Fibroblast of lung (primary cell): ENCODE measurements at places on chromosomes 5 and 9. TPM values are rescaled to one million over a fixed set of nuclear protein-coding genes. Genes with fewer than 3 reads are reported as not detected.

Gene SGTB
- 14.1 and 32.4 TPM in 2 replicates for total RNA-seq

Gene HSPB3
- total RNA-seq, result 0.77 and 21.1 TPM in 2 replicates

Gene PTPN3
- 1.3 and 2.3 TPM in 2 replicates for total RNA-seq

Gene VAV2
- 15.2 and 17.7 TPM in 2 replicates for total RNA-seq

Gene TAS2R1
- total RNA-seq, result not detected in 2 replicates

Gene SLCO6A1
- total RNA-seq, result not detected in 2 replicates

Gene GFI1B
- under 0.01 TPM in 1 of 2 replicates, not detected in the other for total RNA-seq

Gene ENHO
- under 0.01 TPM in 1 of 2 replicates, not detected in the other for total RNA-seq

- H3K27ac ChIP-seq, result no peak overlapping the region
- H3K27me3 ChIP-seq, result no peaks in the 10 kb centered on the region
- no peak for DNase-seq
- no peak overlapping the region for H3K4me3 ChIP-seq
- H3K4me1 ChIP-seq, result no peaks in the 10 kb centered on the region
Measured at GRCh38 chr5:6087576-6087975, 290.8 kb downstream of the MED10 start.

DNA sequence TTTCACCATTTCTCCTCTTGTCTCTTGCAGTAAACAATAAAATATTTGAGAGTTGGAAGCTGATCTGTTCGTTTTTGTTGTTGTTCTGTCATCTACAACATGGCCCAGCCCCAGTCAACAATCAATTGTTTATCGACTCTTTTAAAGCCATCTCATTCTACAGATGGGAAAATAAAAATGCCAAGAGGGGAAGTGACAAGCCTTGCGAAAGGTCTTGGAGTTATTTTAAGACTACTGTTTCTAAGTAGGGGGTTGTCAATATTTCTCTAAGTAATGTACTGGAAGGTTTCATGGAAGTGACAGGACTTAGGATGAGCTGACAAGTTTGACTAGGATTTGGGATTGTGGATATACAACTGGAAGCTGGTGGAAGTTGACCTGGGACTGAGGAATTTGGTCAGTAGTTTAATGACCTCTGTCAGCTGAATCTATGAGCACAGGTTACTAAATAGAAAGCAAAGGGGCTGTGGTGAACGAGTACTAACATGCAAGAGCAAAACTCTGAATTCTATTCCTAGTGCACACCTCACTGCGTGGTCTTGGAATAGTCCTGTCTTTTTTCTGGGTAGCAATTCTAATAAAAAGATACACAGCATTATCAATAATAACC is 57.5 kb upstream of the ADRB2 start:
- H3K27ac ChIP-seq, result no peak overlapping the region
- no peaks in the 10 kb centered on the region for H3K36me3 ChIP-seq
- no peak overlapping the region for H3K4me3 ChIP-seq
- DNase-seq, result no peak
- H3K4me1 ChIP-seq, result no peaks in the 10 kb centered on the region
- no peaks in the 10 kb centered on the region for H3K27me3 ChIP-seq

DNA sequence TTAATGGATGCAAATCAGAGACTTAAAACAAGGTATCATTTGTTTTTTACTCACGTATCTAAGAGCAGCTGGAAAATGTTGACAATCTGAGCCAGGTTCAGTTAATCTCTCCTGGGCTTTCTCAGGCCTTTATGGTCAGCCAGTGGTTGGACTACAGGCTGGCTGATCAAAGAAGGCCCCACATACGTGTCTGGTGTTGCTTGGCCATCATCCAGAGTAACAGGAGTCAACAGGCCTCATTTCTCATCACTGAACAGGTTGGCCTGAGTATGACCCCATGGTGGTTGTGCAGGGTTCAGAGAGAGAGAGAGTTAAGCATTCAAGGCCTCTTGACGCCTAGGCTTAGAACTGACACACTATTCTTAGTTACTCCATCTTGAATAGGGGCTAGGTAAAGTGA is 97.0 kb upstream of the VLDLR start:
- H3K36me3 ChIP-seq, result no peaks in the 10 kb centered on the region
- no peak overlapping the region for H3K4me3 ChIP-seq
- no peaks in the 10 kb centered on the region for H3K27me3 ChIP-seq
- no peak for DNase-seq

- no peaks in the 10 kb centered on the region for H3K36me3 ChIP-seq
- H3K4me1 ChIP-seq, result no peaks in the 10 kb centered on the region
- no peak overlapping the region for H3K27ac ChIP-seq
- DNase-seq, result no peak
- no peaks in the 10 kb centered on the region for H3K27me3 ChIP-seq
- no peak overlapping the region for H3K4me3 ChIP-seq
Measured at GRCh38 chr5:146081556-146081955, 23.8 kb downstream of the PLAC8L1 start.

GRCh38 chr5:861442-862366 is 10.9 kb upstream of the ZDHHC11 start:
- no peak overlapping the region for H3K4me3 ChIP-seq
- no peak overlapping the region for H3K27ac ChIP-seq
- H3K4me1 ChIP-seq, result peaks cover 2% of the 10 kb centered on the region
- DNase-seq, result no peak

GRCh38 chr9:71924576-71924975 is 13.1 kb downstream of the C9orf85 start:
- no peak overlapping the region for H3K4me3 ChIP-seq
- H3K36me3 ChIP-seq, result no peaks in the 10 kb centered on the region
- no peaks in the 10 kb centered on the region for H3K4me1 ChIP-seq
- H3K27me3 ChIP-seq, result no peaks in the 10 kb centered on the region

DNA sequence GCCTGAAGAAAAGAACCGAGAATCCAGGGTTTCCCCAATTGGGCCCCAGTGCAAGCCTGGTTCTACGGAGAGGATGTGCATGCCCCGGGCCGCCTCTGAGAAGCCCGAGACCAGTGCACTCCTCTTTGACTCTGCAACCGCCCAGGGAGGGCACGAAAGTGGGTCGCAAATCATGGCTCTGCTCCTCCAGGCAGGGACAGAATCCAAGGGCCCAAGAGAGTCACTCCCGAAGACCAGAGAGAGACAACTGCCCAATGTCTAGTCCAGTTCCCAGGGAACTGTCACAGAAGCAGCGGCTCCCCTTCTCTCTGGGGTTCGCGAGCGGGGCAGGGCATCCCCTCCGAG is 107.8 kb downstream of the PSD2 start:
- H3K27me3 ChIP-seq, result peaks cover 46% of the 10 kb centered on the region
- no peaks in the 10 kb centered on the region for H3K36me3 ChIP-seq
- H3K4me3 ChIP-seq, result no peak overlapping the region
- DNase-seq, result no peak
- H3K27ac ChIP-seq, result no peak overlapping the region

GRCh38 chr5:52668139-52668538 is 119.6 kb upstream of the ITGA1 start:
- H3K27me3 ChIP-seq, result no peaks in the 10 kb centered on the region
- H3K4me3 ChIP-seq, result no peak overlapping the region
- H3K27ac ChIP-seq, result no peak overlapping the region
- no peaks in the 10 kb centered on the region for H3K36me3 ChIP-seq

GRCh38 chr5:126909856-126910255 is 120.5 kb downstream of the MARCHF3 start:
- no peak overlapping the region for H3K4me3 ChIP-seq
- H3K27me3 ChIP-seq, result no peaks in the 10 kb centered on the region
- DNase-seq, result no peak
- no peaks in the 10 kb centered on the region for H3K36me3 ChIP-seq

- no peaks in the 10 kb centered on the region for H3K4me1 ChIP-seq
- H3K27me3 ChIP-seq, result no peaks in the 10 kb centered on the region
- no peaks in the 10 kb centered on the region for H3K36me3 ChIP-seq
- H3K27ac ChIP-seq, result no peak overlapping the region
- DNase-seq, result no peak
Measured at GRCh38 chr5:52885614-52886013, 97.9 kb downstream of the ITGA1 start.

DNA sequence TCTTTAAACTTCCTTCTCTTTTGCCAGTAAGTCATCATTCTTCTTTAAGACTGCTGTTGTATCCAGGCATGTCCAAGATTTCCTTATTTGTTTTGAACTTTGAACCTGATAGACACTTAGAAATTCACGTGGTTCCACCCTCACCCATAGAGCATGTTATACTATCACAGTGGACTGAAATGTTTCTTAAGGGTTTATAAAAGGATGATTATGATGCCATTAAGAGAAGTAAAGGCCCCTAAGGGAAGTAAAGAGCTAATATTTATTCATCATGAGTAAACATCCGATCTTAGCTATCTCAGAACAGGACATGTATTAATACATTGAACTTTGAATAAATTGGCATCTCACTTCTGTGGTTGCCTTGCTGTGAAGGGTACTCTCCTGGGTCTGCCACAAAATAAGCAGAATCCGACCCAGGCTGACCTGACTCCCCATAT is 49.8 kb downstream of the PRKACG start:
- H3K4me1 ChIP-seq, result no peaks in the 10 kb centered on the region
- H3K27ac ChIP-seq, result no peak overlapping the region
- DNase-seq, result no peak
- no peaks in the 10 kb centered on the region for H3K27me3 ChIP-seq

GRCh38 chr5:65296067-65296466 is 185.7 kb downstream of the ADAMTS6 start:
- no peak overlapping the region for H3K27ac ChIP-seq
- DNase-seq, result no peak
- H3K4me3 ChIP-seq, result no peak overlapping the region
- no peaks in the 10 kb centered on the region for H3K4me1 ChIP-seq
- no peaks in the 10 kb centered on the region for H3K36me3 ChIP-seq

DNA sequence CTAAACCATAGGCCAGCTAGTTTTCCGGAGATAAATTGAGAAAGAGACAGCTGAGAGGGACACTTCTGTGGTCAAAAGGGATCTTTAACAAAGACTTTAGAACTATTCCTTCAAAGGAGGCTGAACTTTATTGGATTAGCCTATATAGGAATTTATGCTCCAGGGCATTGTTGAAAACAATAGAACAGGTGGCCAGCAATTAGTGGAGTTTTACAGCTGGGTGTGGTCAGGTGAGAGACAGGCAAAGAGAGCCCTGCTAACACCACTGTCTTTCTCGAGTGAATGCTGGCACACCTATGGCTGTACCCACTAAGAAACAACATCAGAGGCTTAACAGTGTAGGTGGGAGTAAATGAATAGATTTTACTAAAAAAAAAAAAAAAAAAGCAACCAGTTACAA is 16.7 kb upstream of the TLR4 start:
- no peaks in the 10 kb centered on the region for H3K4me1 ChIP-seq
- no peak for DNase-seq
- H3K4me3 ChIP-seq, result no peak overlapping the region
- H3K27me3 ChIP-seq, result no peaks in the 10 kb centered on the region

- H3K27ac ChIP-seq, result no peak overlapping the region
- H3K36me3 ChIP-seq, result no peaks in the 10 kb centered on the region
- H3K4me1 ChIP-seq, result peaks cover 1% of the 10 kb centered on the region
- peak overlapping the region; percentile 76 for H3K4me3 ChIP-seq
- no peaks in the 10 kb centered on the region for H3K27me3 ChIP-seq
Measured at GRCh38 chr5:56814361-56814962, 887 bp upstream of the MAP3K1 start.

DNA sequence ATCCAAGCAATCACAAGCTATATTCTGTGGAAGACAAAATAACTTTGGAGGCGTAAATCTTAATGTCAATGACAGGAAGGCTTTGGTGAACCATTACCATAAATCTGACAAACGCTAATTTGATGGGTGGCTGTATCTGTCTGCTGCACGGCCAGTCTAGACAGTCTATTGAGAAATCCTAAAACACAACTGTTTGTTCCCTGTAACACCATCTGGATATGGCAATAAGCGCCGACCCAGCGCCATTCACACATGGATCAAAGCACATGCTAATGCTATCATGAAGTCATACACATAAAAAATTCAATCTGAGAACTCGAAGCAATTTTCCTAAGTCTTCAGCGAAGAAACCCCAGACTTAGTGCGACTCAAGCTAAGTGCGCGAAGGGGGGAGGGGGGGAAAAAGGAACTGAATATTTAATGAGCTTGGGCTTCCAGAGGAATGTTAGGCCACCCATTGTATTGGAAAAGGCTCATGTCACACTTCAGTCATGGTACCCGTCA is 95.1 kb downstream of the ARL15 start:
- no peaks in the 10 kb centered on the region for H3K27me3 ChIP-seq
- H3K4me3 ChIP-seq, result no peak overlapping the region
- DNase-seq, result no peak
- no peak overlapping the region for H3K27ac ChIP-seq
- H3K4me1 ChIP-seq, result no peaks in the 10 kb centered on the region

- H3K4me1 ChIP-seq, result no peaks in the 10 kb centered on the region
- no peak overlapping the region for H3K27ac ChIP-seq
- H3K36me3 ChIP-seq, result no peaks in the 10 kb centered on the region
- DNase-seq, result no peak
Measured at GRCh38 chr5:139848508-139849100, 53.0 kb downstream of the PSD2 start.

DNA sequence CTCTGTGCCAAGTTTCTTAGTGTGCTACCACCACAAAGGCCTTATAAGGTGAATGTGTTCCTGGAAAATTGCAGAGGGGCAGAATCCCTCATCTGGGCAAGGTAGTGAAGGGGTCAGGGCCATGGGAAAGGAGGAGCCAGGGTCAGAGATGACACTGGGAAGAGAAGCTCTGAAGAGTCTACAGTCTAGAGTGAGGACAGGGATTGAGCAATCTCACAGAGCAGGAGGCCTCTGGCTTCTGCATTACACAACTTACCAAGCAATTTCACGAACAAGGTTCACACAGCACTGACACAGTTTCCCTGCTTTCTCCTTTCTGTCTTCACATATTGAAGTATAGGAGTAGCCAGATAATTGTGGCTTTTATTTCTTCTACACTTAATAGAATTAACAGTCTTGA is 24.5 kb upstream of the IDNK start:
- no peak overlapping the region for H3K4me3 ChIP-seq
- H3K27ac ChIP-seq, result no peak overlapping the region
- DNase-seq, result no peak
- H3K27me3 ChIP-seq, result peaks cover 3% of the 10 kb centered on the region

- H3K4me1 ChIP-seq, result no peaks in the 10 kb centered on the region
- H3K4me3 ChIP-seq, result no peak overlapping the region
- H3K27me3 ChIP-seq, result no peaks in the 10 kb centered on the region
- DNase-seq, result no peak
- H3K27ac ChIP-seq, result no peak overlapping the region
Measured at GRCh38 chr5:305459-305858, 16.1 kb upstream of the AHRR start.

- no peak overlapping the region for H3K4me3 ChIP-seq
- no peaks in the 10 kb centered on the region for H3K27me3 ChIP-seq
- no peak overlapping the region for H3K27ac ChIP-seq
- peaks cover 10% of the 10 kb centered on the region for H3K4me1 ChIP-seq
Measured at GRCh38 chr9:105438141-105438806, 9.6 kb upstream of the FSD1L start.

DNA sequence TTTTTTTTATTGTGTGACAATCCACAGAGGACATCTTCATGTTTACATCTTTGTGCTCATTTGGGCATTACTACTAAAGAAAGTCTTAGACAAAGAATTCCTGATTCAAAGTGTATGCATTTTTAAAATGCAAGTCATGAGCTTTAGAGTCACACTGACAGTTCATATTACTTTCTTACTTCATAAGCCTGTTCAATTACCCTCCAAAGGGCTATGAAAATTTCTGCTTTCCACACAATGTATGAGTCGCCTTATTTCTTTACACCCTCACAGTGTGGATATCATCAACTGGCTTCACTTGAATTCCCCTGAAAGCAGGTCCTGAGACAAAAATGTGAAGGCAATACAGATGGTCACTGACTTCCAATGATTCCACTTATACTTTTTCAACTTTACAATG is 280.4 kb upstream of the PTGER4 start:
- no peaks in the 10 kb centered on the region for H3K4me1 ChIP-seq
- no peak overlapping the region for H3K27ac ChIP-seq
- no peaks in the 10 kb centered on the region for H3K27me3 ChIP-seq

- DNase-seq, result no peak
- H3K27me3 ChIP-seq, result no peaks in the 10 kb centered on the region
- no peak overlapping the region for H3K4me3 ChIP-seq
- no peaks in the 10 kb centered on the region for H3K4me1 ChIP-seq
Measured at GRCh38 chr5:124280079-124280478, 466.4 kb downstream of the ZNF608 start.
